NCI-H1417 (cell line): ENCODE measurements at places on chromosomes 6 and 20.

GRCh38 chr20:53839423-53840176 lies 230.8 kb downstream of the BCAS1 start:
- no peak for DNase-seq

- peak; percentile 47 for DNase-seq
Measured at GRCh38 chr6:44630125-44631028, 242.9 kb downstream of the CDC5L start.

DNA sequence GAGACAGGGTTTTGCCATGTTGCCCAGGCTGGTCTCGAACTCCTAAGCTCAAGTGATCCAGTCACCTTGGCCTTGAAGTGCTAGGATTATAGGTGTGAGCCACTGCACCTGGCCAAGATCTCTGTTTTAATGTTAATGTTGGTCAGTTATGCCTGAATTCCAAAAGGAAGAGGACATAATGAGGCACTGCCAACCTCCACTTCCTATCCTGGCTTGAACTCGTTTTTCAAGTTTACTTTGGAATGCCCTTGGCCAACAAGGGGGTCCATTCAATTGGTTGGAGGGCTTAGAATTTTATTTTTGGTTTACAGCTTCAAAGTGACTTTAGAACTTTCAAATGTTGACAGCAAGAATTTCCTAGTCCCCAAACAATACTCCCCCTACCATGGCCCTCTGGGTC lies 29.8 kb downstream of the DNAAF9 start:
- DNase-seq: no peak

- peak; percentile 12 for DNase-seq
Measured at GRCh38 chr6:25703005-25703404, 51.0 kb downstream of the SCGN start.

- no peak for DNase-seq
Measured at GRCh38 chr6:11613858-11614257, 76.3 kb downstream of the TMEM170B start.

DNA sequence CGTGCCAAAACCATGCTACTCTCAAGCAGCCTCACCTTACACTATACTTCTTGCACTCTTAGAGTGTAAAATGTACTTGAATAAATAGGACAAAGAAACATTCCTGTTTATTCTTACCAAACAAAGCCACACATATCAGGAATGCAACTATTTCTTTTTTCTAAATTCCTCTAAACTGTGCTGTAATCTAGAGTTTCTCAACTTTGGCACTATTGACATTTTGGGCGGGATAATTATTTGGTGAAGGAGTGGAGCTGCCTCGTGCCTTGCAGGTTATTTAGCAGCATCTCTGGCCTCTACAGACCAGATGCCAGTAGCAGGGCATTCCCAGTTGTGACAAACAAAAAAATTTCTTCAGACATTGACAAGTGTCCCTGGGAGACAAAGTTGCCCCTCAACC lies 86.9 kb downstream of the PHACTR1 start:
- DNase-seq: no peak

- no peak for DNase-seq
Measured at GRCh38 chr6:68728159-68728979, 93.3 kb downstream of the ADGRB3 start.

- no peak for DNase-seq
Measured at GRCh38 chr6:41022294-41022693, 16.7 kb downstream of the UNC5CL start.

DNA sequence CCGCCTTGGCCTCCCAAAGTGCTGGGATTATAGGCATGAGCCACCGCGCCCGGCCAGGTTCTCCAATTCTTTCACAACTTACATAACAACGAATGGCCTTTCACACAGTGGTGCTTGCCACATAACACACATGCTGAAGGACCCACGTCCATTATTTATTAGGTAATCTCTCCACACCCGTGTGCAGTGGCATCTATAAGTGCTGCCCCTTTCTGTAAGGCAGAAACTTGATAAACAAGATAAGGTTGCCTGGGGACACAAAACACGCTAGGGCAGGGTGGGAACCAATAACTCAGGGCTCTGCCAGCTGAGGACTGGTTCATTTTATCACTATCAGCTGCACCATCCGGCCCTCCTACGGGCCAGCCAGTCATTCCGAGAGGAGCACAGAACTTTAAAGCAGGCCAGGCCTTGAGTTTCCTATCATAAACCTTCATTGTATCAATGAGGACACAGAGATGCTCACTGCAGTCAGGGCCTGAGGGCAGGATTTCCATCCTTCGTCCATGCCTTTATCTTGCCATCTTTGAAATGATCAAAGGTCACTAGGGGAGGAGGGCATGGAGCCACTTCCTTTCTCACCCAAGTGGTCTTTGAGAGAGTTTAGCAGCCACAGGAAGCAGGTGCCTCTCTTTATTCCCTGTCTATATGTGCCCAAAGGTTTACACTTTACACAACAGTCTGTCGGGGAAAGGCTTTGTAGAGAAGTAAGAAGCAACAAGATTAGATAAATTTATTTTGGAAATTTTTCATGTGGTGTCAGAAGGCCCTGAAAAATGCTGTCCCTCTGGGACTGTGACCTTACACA lies 37.6 kb downstream of the GPLD1 start:
- DNase-seq: no peak

DNA sequence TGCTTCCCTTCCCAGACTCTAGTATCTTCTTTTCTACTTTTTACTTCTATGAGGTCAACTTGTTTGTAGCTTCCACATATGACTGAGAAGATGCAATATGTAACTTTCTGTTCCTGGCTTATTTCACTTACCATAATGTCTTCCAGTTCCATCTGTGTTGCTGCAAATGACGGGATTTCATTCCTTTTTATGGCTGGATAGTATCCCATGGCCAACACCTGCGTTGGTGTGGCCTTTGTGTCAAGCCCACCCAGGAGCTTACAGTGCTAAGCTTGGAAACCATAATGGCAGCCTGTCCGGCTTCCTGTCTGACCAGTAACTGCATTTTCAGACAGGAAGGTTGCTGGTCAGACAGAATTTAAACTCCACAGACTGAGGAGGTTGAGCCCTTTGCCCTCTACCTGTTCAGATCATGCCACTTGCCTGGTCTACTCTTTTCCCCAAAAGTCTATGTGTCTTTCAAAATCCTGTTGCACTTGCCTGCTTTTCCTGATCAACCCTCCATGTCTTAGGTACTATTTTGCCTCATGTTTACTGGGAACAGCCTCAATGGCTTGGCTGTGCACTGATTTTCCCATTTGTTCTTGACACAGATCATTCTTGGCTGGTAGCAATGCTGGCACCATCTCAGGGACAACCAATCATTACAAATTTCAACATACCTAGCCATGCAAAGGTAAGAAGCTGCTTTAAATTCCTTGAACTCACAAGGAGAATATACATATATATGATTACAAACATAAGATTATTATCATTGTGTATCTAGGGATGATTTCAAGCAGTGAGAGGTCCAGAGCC lies 114.3 kb upstream of the PLEKHG1 start:
- no peak for DNase-seq

- no peak for DNase-seq
Measured at GRCh38 chr6:110180228-110181008, at the start of gene CDC40. Gene CDC40, plus strand, starts transcription at chr6:110180427. Its CDS starts 18 bp downstream, at chr6:110180445.

- no peak for DNase-seq
Measured at GRCh38 chr6:128271011-128271410, 249.4 kb downstream of the PTPRK start.

DNA sequence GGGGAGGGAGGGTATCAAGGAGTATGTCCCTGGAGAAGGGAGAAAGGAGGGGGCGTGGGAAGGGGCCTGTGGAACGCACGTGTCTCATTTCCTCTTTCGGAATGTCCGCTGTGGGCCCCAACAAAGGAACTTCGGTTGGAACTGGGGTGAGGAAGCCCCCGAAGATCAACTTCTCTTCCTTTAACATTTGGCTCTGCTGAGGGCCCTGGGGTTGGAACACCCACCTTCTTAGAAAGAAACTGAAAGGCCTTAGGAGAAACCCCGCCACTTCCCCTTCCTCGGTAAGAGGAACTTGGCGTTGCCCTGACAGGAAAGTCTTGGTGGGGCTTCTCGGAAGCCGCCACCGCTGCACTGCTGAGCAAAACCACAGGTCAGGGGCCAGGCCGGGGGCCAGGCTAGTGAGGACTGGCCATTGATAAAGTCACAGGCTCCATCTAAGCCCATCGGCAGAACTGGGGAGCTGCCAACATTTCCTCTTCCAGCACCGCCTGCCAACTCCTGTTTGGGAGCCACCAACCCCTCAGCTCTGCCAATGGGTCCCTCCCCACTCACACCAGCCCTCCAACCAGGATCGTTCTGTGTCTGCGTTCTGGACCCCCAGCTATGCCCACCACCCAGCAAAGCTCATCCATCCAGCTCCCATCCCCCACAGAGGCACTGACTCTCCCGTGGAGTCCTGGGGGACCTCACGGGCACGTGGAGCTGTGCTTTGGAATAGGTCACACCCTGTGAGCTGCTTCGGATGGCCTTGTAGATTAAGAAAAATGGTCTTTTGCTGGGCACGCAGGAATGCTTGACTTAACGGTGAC lies 44.8 kb downstream of the FGD2 start:
- DNase-seq: no peak

- DNase-seq: no peak
Measured at GRCh38 chr6:33091957-33092356, 16.2 kb downstream of the HLA-DPB1 start.

- no peak for DNase-seq
Measured at GRCh38 chr20:58867211-58867610, 14.7 kb downstream of the GNAS start.

DNA sequence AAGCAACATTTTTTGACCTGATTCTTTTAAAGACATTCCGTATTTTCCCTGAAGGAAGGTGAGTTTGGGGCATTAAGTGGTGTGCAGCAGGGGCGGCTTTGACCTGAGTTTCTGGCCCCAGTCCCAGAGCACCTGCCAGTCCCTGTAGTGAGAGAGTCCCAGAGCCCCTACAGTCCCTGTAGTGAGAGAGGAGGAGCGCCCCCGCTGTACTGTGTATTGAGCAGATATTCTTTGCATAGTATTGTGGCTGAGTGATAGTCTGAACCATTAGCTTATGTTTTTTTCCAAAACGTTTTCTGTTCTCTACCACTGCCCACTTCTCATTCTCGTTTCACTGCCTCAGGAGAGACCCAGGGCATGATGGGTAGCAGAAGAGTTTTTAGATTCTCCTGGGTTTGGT lies 17.2 kb upstream of the SH3BGRL2 start:
- no peak for DNase-seq

- peak; percentile 18 for DNase-seq
Measured at GRCh38 chr6:15329197-15329671, 83.4 kb downstream of the JARID2 start.

- DNase-seq: no peak
Measured at GRCh38 chr6:165566088-165566828, 96.8 kb downstream of the PDE10A start.

GRCh38 chr20:24043294-24043693 lies 54.7 kb upstream of the GGTLC1 start:
- DNase-seq: no peak

- peak; percentile 60 for DNase-seq
Measured at GRCh38 chr6:41644297-41644879, 6.1 kb downstream of the MDFI start.

DNA sequence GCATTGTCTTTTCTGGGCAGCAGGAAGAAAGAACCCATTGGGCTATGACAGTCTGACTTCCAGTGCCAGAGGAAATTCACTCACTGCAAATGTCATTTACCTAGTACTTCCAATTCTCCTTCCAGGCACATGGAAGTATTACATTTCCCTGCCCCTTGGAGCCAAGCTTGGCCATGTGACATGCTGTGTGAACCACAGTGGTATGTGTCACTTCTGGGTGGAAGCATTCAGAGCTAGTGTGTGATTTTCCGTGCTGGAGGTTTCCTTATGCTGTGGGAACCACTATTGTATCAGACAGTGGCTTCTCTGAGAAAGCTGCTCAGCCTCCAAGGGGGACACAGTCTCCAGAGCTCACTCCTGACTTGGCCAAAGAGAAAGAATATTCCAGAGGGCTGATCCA lies 387.6 kb downstream of the CDC5L start:
- DNase-seq: no peak

DNA sequence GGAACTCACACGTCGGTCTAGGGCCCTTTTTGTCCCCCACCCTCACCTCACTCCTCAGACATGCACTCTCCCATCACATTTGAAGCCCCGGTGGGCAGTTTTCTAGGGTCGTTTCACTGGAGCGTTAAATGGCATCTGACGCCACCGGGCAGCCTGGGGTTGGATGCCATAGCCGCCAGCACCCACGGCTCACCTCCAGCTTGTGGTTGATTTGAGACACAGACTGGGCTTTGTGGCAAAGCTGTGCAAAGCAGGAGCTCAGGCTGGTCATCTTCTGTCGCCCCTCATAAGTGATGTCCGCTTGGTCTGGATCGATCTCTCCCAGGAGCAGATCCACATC lies 530 bp downstream of the GOPC start:
- DNase-seq: peak; percentile 43

GRCh38 chr6:35463292-35463691 lies 4.9 kb upstream of the RPL10A start:
- no peak for DNase-seq

DNA sequence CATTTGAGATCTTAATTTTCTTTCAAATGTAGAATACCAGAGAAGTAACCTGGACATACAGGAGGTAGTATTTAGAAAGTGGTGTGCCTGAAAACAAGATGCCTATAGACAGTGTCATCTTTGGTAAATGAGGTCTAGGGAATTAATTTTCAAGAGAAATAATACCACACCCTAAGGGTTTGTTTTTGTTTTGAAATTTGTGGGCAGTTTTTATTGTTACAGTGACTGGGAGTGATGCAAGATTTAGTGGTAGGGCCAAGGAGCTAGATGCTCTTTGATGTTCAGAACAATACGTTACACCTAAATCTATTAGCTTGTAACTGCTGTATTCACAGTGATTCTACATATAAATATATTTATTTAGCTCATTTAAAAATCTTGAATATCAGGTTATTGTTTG lies 856.5 kb upstream of the MAP3K7 start:
- DNase-seq: no peak

GRCh38 chr6:33678233-33678931 lies 33.1 kb downstream of the UQCC2 start:
- DNase-seq: no peak
